ENCODE measurements at places on chromosomes 3 and 15.

- no peak for DNase-seq
These were observed 3.6 kb downstream of the HEMK1 start for GRCh38 chr3:50572801-50573371.

DNA sequence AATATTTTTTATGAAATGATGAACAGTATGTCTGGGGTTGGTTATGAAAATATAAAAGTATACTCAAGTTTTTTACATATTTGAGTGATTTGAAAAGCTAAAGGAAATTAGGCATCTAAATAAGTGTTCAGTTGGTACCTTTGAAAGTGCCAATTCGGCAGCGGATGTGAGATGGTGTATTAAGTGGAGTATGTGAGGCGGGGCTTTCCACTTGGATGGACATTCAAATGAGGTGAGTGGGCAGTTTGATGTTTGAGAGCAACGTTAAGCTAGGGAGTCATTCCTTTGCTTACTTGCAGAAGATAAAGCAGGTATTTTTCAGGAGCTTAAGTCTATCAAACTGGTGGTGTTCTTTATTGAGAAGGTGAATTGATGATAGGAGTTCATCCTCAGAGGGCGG lies 189.0 kb upstream of the GOLIM4 start:
- no peak for DNase-seq

- DNase-seq = no peak
These were observed 255.9 kb downstream of the DOCK3 start for GRCh38 chr3:50930371-50931208.

GRCh38 chr3:149886957-149887356 lies 73.9 kb downstream of the RNF13 start:
- peak; percentile 7 for DNase-seq

DNA sequence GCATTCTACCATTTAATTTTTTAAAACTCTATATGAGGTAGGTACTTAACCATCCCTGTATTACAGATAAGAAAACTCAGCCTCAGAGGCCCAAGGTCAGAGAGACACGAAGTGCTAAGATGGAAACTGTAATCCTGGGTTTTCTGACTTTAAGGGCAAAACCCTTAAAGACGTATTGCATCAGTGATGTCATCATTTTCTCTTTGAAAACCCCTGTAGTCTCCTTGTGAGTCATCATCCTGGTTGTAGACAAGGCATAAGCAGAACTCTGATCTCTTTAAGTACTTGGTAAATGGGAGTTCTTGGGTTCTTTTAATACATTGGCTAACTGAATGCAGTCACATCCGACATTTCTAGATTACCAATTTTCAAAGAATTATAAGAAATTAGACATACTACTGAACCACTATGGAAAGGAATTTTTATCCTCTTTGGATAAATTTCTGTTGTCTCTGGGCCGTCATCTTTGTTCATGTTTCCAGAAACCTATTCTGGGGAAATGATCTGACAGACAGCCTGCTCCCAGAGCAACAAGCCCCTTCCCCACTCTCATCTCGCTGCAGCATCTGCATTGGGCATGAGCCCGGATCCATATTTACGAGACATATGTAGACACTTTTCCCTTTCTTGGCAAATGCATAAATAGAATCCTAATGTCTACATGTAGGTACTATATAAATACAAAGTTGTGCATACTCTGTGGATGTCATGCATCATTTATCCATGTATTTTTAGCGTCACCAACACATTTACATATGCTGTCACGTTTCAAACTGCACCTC lies 48.7 kb upstream of the MDFIC2 start:
- DNase-seq = peak; percentile 21

GRCh38 chr3:195023989-195024388 lies 247.0 kb downstream of the XXYLT1 start:
- no peak for DNase-seq

GRCh38 chr15:35557544-35557943 lies 11.6 kb upstream of the DPH6 start:
- peak; percentile 58 for DNase-seq

- no peak for DNase-seq
These were observed 13.4 kb upstream of the LEKR1 start for GRCh38 chr3:156812521-156813335.

GRCh38 chr3:158762701-158763100 lies 30.4 kb upstream of the RARRES1 start:
- no peak for DNase-seq

DNA sequence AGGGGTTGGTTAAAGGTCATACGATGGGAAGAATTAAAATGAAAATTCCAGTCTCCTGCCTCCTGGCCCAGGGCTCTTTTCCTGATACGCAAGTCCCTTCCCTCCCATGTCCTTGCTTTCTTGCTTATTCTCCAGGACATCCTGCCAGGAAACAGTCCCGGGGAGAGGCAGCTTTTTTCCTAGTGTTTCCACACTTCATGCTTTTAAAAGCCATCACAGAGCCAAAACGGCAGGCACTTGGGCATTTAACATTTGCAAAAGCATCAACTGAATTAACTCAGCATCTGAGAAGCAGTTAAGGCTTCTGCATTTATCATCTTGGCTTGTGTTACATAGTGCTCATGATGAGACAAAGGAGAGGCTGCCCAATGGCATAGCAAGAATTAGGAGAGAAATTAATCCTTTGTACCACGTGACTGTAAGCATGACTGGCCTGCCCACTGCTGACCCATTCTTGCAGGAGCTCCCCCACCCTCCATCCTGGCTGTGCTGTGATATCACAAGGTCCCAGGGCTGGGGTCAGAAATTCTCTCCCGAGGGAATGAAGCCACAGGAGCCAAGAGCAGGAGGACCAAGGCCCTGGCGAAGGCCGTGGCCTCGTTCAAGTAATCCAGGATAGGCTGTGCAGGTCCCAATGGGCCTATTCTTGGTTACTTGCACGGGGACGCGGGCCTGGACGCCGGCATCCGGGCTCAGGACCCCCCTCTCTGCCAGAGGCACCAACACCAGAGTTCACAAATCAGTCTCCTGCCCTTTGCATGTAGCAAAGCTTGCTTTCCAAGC lies 21.6 kb upstream of the VILL start:
- no peak for DNase-seq

- no peak for DNase-seq
These were observed 98.6 kb upstream of the ARHGEF26 start for GRCh38 chr3:154022606-154023005.

GRCh38 chr3:69690-70089 lies 126.9 kb upstream of the CHL1 start:
- no peak for DNase-seq

DNA sequence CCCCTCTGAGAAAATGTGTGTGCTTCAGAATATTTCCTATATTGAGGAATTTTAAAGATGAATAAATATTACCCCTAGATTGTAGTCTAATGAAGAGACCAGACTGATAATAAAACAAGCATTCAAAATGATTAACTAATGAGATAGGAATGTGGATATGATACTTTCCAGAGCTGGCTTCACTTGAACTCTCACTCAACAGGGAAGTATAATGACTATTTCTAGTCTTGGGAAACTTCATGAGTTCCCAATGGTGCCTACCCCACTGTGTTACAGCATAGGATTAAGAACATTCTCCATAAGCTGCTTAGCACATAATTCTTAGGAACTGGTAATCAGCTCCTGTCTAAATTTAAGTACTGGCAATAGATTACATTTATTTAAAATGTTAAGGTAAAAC lies 261.5 kb upstream of the ZNF385D start:
- no peak for DNase-seq

DNA sequence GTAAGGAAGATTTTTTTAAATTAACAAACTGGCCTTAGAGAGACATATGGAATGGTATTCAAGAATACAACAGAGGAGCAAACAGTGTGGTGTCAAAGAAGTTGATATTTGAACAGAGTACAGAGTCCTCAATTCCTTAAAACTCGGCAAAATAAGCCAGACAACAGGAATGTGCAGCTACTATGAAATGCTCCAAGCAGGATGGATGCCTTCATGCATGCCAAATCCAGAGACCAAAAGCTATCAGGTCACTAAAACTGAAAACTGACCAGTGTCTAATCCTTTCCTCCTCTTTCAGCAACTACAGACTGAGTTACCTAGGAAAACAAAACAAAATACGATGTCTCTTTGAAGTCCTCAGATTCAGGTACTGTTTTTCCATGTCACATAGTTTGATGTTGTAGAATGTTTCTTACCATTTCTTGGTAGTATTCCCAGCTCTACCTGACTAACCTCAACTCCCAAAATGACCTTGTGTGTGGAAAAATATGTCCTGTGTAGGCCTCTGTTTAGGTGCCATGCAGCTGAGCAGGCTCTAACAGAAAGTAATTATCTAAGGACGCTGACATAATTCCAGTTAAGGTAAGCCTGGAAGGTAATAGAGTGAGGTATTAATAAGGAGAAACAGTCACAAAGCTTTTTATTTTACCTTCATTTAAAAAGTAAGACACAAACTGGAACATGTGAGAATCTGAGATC lies 46.9 kb downstream of the TBL1XR1 start:
- DNase-seq = no peak

DNA sequence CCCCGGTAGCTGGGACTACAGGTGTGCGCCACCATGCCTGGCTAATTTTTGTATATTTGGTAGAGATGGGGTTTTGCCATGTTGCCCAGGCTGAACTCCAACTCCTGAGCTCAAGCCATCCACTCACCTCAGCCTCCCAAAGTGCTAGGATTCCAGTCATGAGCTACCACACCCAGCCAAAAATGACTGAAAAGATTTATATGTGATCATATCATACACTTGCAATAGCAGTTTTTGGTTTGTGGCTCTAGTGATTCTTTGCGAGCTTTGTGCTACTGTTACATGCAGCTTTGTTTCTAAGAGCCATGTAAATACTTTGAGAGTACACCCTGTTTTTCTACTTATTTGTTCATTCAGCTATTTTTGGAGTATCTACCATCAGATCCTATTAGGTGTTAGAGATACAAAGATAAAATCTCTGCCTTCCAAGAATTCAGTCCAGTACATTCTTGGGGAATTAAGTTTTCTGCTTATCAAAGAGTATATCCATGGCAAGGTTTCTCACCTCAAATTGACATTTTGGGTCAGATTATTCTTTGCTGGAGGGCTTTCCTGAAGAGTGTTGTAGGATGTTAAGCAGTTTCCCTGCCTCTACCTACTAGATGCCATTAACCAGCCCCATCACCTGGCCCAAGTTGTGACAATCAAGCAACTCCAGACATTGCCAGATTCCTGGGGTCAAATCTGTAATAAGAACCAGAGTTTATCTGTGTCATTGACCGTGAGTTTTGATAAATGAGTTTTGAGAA lies 15.0 kb downstream of the SNAP23 start:
- no peak for DNase-seq

Measured in A673 (cell line).